Fibroblast of lung (primary cell): ENCODE measurements at places on chromosomes 5 and 9. TPM values are rescaled to one million over a fixed set of nuclear protein-coding genes. Genes with fewer than 3 reads are reported as not detected.

DNA sequence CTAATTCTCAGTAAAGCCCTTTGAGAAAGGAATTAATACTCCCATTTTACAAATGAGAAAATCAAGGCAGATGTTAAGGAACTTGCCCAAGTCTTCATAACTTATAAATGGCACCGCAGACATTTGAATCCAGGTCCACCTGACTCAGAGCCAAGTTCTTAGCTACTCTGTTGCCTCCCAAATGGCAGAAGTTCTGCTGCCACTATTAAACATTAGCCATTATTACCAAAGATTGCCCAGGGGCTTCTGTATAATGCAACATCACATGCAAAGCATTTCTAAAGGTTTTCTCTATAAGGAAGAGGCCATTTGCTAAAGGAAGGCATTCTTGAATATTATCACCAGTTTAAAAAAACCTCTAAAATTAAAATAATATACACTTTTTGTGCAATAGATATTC lies 28.3 kb downstream of the TPD52L3 start:
- H3K27me3 ChIP-seq = no peaks in the 10 kb centered on the region
- no peak overlapping the region for H3K27ac ChIP-seq
- H3K4me1 ChIP-seq = peaks cover 10% of the 10 kb centered on the region
- no peak for DNase-seq

GRCh38 chr9:95962936-95963335 lies 87.4 kb downstream of the ERCC6L2 start:
- no peak overlapping the region for H3K27ac ChIP-seq
- no peak for DNase-seq
- no peak overlapping the region for H3K4me3 ChIP-seq
- H3K27me3 ChIP-seq = no peaks in the 10 kb centered on the region
- no peaks in the 10 kb centered on the region for H3K4me1 ChIP-seq

GRCh38 chr5:33035851-33036527 lies 324.9 kb downstream of the NPR3 start:
- H3K27ac ChIP-seq = no peak overlapping the region
- H3K36me3 ChIP-seq = no peaks in the 10 kb centered on the region
- DNase-seq = no peak
- H3K27me3 ChIP-seq = no peaks in the 10 kb centered on the region
- H3K4me3 ChIP-seq = no peak overlapping the region

DNA sequence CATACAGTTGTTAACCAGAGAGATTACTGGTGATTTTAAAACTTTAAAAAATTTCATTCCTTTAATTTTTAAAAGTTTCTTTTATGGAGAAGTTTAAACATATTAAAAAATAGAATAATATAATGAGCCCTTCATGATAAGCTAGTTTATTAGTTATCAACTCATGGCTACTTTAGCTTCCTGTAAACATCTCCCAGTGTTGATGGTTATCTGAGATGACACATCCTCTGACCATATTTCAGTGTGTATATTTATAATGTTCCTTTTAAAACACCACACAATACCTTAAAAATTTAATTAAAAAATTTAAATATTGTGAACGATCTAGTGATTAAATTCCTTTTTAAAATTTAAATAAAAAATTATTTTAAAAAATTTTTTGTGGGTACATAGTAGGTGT lies 74.1 kb downstream of the IPO11 start:
- DNase-seq = no peak
- no peaks in the 10 kb centered on the region for H3K36me3 ChIP-seq
- no peak overlapping the region for H3K27ac ChIP-seq

GRCh38 chr5:65255294-65255693 lies 226.4 kb downstream of the ADAMTS6 start:
- DNase-seq = no peak
- no peaks in the 10 kb centered on the region for H3K4me1 ChIP-seq
- H3K27ac ChIP-seq = no peak overlapping the region
- no peak overlapping the region for H3K4me3 ChIP-seq
- no peaks in the 10 kb centered on the region for H3K27me3 ChIP-seq
- H3K36me3 ChIP-seq = no peaks in the 10 kb centered on the region

DNA sequence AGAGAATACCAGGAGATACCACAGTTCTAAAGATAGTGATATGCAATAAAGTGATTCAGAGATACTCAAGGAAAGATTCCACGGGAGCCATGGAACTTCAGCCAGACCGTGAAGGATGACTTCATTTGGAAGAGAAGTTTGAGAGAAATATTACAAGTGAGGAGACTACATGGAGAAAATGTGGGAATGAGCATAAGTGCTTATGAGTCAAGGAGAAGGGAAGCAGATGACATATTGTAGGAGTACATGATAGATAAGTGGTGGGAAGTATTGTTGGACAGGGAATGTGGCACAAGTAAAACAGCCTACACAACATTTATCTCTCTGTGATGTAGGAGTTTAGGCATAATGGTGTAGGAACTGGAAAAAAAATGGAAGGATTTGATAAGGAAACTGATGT lies 122.1 kb upstream of the FBXL17 start:
- no peaks in the 10 kb centered on the region for H3K4me1 ChIP-seq
- no peaks in the 10 kb centered on the region for H3K27me3 ChIP-seq
- DNase-seq = peak; percentile 6
- H3K27ac ChIP-seq = no peak overlapping the region
- H3K4me3 ChIP-seq = no peak overlapping the region

GRCh38 chr5:171031977-171032376 lies 170.2 kb downstream of the RANBP17 start:
- H3K36me3 ChIP-seq = no peaks in the 10 kb centered on the region
- no peaks in the 10 kb centered on the region for H3K4me1 ChIP-seq
- no peaks in the 10 kb centered on the region for H3K27me3 ChIP-seq
- H3K4me3 ChIP-seq = no peak overlapping the region
- no peak for DNase-seq
- no peak overlapping the region for H3K27ac ChIP-seq

- H3K27ac ChIP-seq = no peak overlapping the region
- no peak for DNase-seq
- H3K4me1 ChIP-seq = no peaks in the 10 kb centered on the region
- no peaks in the 10 kb centered on the region for H3K27me3 ChIP-seq
Measured at GRCh38 chr9:137564817-137565411, 13.2 kb downstream of the MRPL41 start.

DNA sequence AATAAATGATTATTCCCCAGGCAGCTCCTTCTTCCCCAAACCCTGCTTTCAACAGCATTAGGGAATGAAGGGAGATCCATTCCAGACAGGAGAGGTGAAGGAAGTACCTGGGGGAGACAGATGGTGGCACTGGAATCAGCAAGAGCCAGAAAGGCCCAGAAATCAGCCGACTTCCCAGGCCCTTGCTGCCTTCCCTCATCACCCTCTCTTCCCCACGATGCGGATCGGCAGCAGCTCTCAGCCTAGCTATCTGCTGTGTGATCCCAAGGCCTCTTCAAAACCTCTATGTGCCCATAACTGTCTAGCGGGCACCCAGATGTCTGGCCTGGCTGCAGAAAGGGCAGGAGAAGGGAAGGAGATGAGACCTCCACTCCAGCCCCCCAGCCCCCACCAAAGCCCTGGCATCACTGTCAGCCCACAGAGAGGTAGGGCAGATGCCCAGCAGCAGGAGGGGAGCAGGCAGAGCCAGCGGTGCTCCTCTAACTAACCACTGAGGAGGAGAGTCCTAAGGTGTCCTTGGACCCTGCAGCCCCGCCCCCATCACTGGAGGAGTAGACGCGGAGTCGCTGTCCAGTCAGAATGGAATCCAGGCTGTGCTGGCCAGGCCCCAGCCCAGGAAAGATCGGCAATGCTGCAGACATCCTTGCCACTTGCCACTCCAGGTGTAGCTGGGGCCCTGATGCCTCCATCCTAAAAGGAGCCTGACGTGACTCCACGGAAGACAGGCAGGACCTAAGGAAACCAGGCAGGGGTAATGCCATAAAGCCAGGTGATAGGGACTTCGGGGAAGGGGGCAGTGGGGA lies 12.7 kb downstream of the CNTFR start:
- no peak overlapping the region for H3K4me3 ChIP-seq
- H3K27me3 ChIP-seq = peaks cover 40% of the 10 kb centered on the region
- no peaks in the 10 kb centered on the region for H3K4me1 ChIP-seq
- H3K36me3 ChIP-seq = no peaks in the 10 kb centered on the region

DNA sequence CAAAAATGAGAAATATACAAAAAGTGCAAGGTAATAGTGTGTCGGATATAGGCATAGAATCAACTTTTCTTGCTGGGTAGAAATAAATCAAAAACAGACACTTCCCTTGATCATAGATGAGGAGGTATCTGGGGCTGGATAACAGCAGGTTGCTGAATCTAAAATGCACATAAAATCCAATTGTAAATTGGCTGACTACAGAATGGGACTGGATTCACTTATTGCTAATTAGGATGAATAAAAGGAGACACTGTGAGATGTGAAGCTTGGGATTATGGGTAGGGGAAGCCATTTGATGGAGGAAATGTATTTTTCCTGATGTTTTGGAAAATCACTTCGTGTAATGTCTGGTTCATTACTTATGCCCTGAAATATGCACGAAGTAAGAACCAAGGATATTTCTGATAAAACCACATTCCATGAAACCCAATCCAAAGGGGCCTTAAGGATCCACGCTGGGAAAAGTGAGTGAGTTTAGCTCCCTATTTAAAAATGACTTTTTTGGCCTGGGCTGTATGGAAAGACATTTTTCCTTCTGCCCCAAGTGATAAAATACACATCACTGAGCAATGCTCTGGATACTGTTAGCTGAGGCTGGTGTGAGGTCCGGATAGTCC lies 136.1 kb downstream of the MARCHF11 start:
- H3K36me3 ChIP-seq = no peaks in the 10 kb centered on the region
- no peaks in the 10 kb centered on the region for H3K4me1 ChIP-seq
- H3K4me3 ChIP-seq = no peak overlapping the region
- no peaks in the 10 kb centered on the region for H3K27me3 ChIP-seq
- no peak for DNase-seq

GRCh38 chr9:971901-972500 lies 4.5 kb upstream of the DMRT3 start:
- no peak for DNase-seq
- peaks cover 81% of the 10 kb centered on the region for H3K27me3 ChIP-seq
- H3K4me3 ChIP-seq = no peak overlapping the region
- no peaks in the 10 kb centered on the region for H3K4me1 ChIP-seq
- no peaks in the 10 kb centered on the region for H3K36me3 ChIP-seq
- no peak overlapping the region for H3K27ac ChIP-seq

DNA sequence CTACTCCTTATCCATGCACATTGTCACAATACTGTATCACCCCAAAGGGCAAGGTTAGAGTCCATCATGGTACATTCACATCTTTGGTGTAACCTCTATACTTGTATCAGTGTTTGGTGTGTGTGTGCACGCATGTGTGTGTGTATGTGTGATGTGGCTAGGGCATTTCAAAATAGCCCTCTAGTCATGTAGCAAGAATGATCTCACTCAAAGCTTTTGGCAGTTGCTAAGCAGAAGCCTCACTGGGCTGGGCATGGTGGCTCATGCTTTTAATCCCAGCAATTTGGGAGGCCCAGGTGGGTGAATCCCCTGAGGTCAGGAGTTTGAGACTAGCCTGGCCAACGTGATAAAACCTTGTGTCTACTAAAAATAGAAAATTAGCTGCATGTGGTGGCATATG lies 245.3 kb downstream of the ADGRV1 start:
- no peak overlapping the region for H3K27ac ChIP-seq
- peak; percentile 8 for DNase-seq
- H3K4me3 ChIP-seq = no peak overlapping the region
- H3K36me3 ChIP-seq = no peaks in the 10 kb centered on the region

DNA sequence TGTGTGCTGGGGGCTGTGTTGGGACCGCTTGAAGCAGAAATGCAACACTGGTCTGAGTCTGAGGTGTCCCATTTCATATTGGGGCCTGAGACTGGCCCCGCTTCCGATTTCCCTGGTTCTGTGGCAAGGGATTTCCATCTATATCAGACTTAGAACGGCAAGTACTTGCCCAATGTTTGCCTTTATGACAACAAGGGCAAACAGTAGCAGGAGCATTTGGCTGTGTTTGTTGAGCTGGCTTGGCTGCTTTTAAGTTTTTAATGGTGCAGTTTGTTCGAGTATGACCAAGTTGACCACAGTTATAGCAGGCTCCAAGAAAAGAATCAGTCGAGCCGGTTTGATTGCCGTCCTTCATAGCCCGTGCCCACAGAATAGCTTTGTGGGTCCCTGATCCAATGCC lies 17.0 kb downstream of the HSDL2 start:
- no peak for DNase-seq
- H3K36me3 ChIP-seq = no peaks in the 10 kb centered on the region
- H3K27me3 ChIP-seq = no peaks in the 10 kb centered on the region

GRCh38 chr5:18311266-18311665 lies 677.0 kb downstream of the TAF11L14 start:
- no peaks in the 10 kb centered on the region for H3K4me1 ChIP-seq
- H3K27me3 ChIP-seq = no peaks in the 10 kb centered on the region
- H3K4me3 ChIP-seq = no peak overlapping the region
- no peaks in the 10 kb centered on the region for H3K36me3 ChIP-seq
- DNase-seq = no peak
- no peak overlapping the region for H3K27ac ChIP-seq

DNA sequence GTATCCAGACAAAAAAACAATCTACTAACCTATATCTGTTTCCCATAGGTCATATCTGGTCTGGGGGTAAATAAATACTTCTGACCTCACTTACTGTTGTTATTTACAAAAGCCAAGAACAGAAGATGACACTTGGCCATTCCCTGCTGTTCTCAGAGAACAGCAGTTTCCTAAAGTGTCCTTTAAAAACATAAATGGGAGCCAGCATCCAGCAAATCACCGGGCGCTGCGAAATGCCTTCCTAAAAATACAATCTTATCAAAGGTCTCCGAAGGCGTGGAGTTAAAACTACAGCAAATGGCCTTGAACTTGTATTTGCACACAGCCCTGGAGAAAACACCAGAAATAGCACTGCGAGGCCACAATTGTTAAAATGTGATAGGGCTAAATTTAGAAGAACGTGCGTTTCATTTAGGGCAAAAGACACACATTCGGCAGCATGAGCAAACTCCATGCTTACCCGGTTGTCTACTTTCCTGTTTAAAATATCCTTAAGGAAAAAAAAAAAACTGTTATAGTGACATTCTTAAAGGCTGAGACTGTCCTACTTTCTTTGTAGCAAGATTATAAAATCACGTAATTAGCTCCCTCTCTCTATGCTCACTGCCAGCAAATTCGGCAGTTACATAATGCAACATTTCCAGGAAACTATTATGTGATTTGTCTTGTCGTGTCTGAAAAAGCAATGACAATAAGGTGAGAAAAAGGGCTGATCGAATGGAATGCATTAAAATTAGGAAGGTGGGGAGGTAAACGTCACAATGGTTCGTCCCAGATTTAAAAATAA lies 1.5 kb downstream of the NFIL3 start:
- no peaks in the 10 kb centered on the region for H3K36me3 ChIP-seq
- H3K4me1 ChIP-seq = peaks cover 12% of the 10 kb centered on the region
- peak overlapping the region; percentile 100 for H3K4me3 ChIP-seq
- H3K27ac ChIP-seq = peak overlapping the region; percentile 92

- peak; percentile 7 for DNase-seq
- no peaks in the 10 kb centered on the region for H3K36me3 ChIP-seq
- H3K4me1 ChIP-seq = no peaks in the 10 kb centered on the region
- no peak overlapping the region for H3K27ac ChIP-seq
Measured at GRCh38 chr5:169534311-169534880, 49.2 kb upstream of the SPDL1 start.

CFAP157 gene
- under 0.01 TPM in 2 replicates for total RNA-seq

CSF1R gene
- total RNA-seq = not detected in 2 replicates

FOXD4L5 gene
- under 0.01 TPM in 2 replicates for total RNA-seq

SV2C gene
- not detected in 2 replicates for total RNA-seq

CCDC192 gene
- total RNA-seq = not detected in 2 replicates
